Type B pancreatic cell (in vitro differentiated cells): ENCODE measurements at places on chromosomes 5 and 9. TPM values are rescaled to one million over a fixed set of nuclear protein-coding genes. Genes with fewer than 3 reads are reported as not detected.
A peak's percentile ranks its signal among the peaks of the same experiment; 100 is the strongest.

VLDLR gene
- 21.6 and 38.1 TPM in 2 replicates for total RNA-seq

PCDHB3 gene
- 3.9 and 5.4 TPM in 2 replicates for total RNA-seq

SH3GL2 gene
- total RNA-seq = 4.8 and 7.6 TPM in 2 replicates

KCNMB1 gene
- 0.12 and 0.34 TPM in 2 replicates for total RNA-seq

LRRC70 gene
- total RNA-seq = 1.1 and 1.3 TPM in 2 replicates

GRCh38 chr5:2295476-2295875, 412.8 kb upstream of the IRX4 start:
- H3K4me1 ChIP-seq = peaks cover 9% of the 10 kb centered on the region
- no peak overlapping the region for H3K4me3 ChIP-seq
- H3K27me3 ChIP-seq = peaks cover 3% of the 10 kb centered on the region
- H3K36me3 ChIP-seq = no peaks in the 10 kb centered on the region

GRCh38 chr5:3261081-3261480, 334.6 kb upstream of the IRX1 start:
- no peak for DNase-seq
- H3K4me3 ChIP-seq = no peak overlapping the region
- peaks cover 10% of the 10 kb centered on the region for H3K27me3 ChIP-seq
- H3K27ac ChIP-seq = no peak overlapping the region
- peaks cover 3% of the 10 kb centered on the region for H3K4me1 ChIP-seq

GRCh38 chr5:60960591-60960990, 15.6 kb downstream of the NDUFAF2 start:
- no peak for DNase-seq
- H3K4me3 ChIP-seq = no peak overlapping the region
- H3K36me3 ChIP-seq = peaks cover 5% of the 10 kb centered on the region
- no peak overlapping the region for H3K27ac ChIP-seq
- H3K27me3 ChIP-seq = no peaks in the 10 kb centered on the region

GRCh38 chr5:78727786-78728761, 79.5 kb upstream of the LHFPL2 start:
- peak overlapping the region; percentile 46 for H3K27ac ChIP-seq
- no peaks in the 10 kb centered on the region for H3K36me3 ChIP-seq

DNA sequence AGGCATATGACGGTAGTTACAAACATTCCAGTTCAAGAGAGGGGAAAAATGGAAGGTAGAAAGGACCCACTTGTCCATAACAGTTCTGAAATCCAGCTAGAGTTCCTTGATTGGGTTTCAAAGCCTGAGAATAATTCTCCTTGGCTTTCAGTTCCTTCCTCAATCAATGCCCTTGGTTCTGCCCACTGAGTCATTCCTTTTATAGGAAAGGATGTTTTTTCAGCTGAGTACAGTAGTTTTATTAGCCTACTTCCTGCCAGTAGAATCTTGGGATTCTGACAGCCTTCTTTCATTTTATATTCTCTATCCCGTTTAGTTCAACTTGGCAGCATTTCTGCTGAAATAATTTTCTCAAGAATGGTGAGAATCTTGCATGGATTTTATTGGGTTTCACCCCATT, 386.9 kb upstream of the SMC2 start:
- H3K27ac ChIP-seq = no peak overlapping the region
- H3K36me3 ChIP-seq = no peaks in the 10 kb centered on the region
- H3K27me3 ChIP-seq = no peaks in the 10 kb centered on the region
- H3K4me1 ChIP-seq = no peaks in the 10 kb centered on the region
- H3K4me3 ChIP-seq = no peak overlapping the region
- DNase-seq = no peak

GRCh38 chr5:439636-440035, 3.3 kb upstream of the EXOC3 start:
- H3K27ac ChIP-seq = no peak overlapping the region
- DNase-seq = no peak
- H3K4me3 ChIP-seq = peak overlapping the region; percentile 62
